Activated T-helper 17 cell treated with anti-CD3 and anti-CD28 coated beads, Interleukin-2, amount 50 U/mL, for 72 hours (primary cell): ENCODE measurements at places on chromosomes 2 and 18.

GRCh38 chr2:229408962-229409361 is 137.9 kb upstream of the PID1 start:
- no peak for ATAC-seq

DNA sequence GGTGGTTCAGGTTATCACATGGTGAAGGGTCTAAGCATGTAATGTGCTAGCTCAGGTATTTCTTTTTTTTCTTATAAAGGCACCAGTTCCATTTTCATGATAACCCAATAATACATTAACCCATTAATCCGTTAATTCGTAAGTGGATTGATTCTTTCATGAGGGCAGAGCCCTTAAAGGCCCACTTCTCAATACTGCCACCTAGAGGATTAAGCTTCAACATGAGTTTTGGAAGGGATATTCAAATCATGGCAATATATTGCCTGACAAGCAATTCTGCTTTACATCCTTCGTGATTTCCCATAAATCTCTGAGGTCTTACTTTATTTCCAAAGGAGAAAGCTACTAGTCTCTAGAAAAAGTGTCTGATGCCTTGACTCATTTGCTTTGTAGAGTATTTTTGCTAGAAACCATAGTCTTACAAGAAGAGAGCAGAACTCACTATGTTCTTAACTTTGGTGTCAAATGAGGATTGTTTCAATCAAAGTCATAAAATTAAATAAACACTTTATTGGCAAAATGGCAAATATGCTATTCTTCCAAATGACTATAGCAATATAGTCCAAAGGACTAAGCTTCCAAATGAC is 271.3 kb downstream of the KCNS3 start:
- no peak for ATAC-seq

GRCh38 chr2:233708942-233709341 is 3.8 kb upstream of the UGT1A5 start:
- ATAC-seq: no peak

DNA sequence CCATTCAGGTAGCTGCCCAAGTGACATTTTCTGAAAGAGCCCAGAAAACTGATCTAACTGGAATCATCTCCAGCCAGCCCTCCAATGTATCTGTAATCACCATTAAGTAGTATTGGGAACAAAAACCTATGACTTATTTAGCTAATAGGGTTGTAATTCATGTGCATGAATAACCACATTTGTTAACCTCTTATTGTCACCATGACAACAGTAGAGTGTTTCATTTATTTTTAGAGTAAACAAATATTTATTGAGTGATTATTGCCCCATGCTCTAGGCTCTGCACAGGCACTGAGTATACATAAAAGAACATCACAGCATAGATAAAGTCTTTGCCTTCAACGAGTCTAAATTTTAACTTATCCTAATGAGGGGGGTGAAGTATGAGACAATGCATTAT is 265.4 kb upstream of the UBE2E3 start:
- ATAC-seq: no peak

GRCh38 chr2:60309941-60310660 is 243.4 kb downstream of the BCL11A start:
- ATAC-seq: no peak

- no peak for ATAC-seq
These were observed 146.8 kb upstream of the PID1 start for GRCh38 chr2:229417916-229418315.

GRCh38 chr2:205405194-205405593 is 277.1 kb upstream of the NRP2 start:
- ATAC-seq: peak; percentile 70

GRCh38 chr2:216619411-216620393 is 13.5 kb upstream of the IGFBP2 start:
- ATAC-seq: no peak

GRCh38 chr2:196711625-196712024 is 72.1 kb downstream of the CCDC150 start:
- no peak for ATAC-seq

DNA sequence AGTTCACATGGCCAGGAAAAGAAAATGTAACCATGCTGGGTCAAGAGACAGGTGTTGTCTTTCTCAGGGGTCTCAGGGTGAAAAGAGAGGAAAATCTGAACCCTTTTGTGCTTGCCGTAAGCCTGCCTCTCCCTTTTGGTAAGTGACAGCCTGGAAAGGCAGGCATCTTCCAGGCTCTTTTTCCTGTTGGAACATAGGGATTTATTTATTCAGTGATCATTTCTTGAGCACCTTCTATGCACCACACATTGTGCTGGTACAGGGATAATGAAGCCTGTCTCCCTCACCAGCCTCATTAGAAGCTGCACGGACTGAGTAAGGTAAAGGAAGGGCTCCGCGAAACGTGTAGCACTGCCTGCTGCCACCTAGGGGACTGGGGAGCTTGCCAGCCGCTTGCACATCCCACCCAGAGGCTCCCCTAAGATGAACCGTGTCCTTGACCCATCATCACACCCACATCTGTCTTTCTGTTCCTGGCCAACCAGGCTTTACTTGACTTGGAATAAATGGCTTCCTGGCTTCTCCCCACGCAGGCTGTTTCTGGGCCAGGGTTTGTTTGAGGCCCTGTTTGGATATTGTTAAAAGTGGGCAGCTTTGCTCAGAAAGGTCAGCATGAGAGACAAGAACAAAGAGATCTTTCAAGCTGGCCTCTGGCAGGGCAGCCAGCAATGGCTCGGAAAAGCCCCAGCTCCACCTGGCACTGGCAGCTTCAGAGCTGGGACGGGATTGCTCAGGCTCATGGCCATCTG is 73.3 kb upstream of the MCFD2 start:
- no peak for ATAC-seq

DNA sequence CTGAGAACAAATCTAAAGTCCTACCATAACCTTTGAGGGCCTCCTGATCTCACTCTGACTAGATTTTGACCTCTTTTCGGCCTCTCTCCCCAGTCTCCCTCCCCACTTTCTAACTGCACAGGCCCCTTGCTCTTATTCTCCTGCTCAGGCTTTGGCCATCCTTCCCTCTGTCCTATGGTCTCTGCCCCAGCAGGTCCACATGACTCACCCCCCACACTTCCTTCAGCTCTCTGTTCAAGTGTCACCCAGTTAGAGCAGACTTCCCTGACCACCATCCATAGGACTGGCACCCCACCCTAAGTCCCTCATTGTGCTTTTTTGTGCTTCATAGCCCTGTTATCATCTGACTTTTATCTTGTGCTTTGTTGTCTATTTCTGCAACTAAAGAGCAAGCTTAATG is 41.2 kb upstream of the NT5C1B start:
- no peak for ATAC-seq

- no peak for ATAC-seq
These were observed 430.0 kb upstream of the ID2 start for GRCh38 chr2:8251856-8252255.

- ATAC-seq: no peak
These were observed 100.3 kb downstream of the DAW1 start for GRCh38 chr2:227971619-227972230.

GRCh38 chr2:190835303-190835930 is 45.2 kb upstream of the GLS start:
- ATAC-seq: no peak

DNA sequence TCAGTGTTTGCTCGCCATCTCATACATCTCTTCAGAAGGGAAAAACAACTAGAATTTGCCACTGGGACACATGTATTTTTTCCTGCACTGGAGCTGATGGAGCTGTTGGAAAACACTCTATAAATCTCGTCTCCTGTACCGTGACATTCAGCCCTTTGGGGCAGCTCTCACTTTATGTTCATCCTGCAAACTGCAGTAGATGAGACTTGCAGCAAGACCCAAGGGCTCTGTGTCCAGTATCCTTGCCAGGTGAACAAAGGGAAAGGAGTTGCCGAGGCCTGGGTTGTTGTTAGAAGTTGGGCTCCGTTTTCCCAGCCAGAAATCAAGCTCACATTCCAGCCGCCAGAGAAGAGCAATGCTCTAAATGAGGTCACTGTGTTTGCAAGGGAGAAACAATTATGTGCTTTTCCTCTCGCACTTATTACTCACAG is 285.1 kb downstream of the SLC4A3 start:
- no peak for ATAC-seq

- no peak for ATAC-seq
These were observed 71.0 kb upstream of the RAPH1 start for GRCh38 chr2:203606051-203606450.

- ATAC-seq: no peak
These were observed 174.4 kb upstream of the ERBB4 start for GRCh38 chr2:212712991-212713390.
